ENCODE measurements at places on chromosomes 3 and 15. TPM values are rescaled to one million over a fixed set of nuclear protein-coding genes. Genes with fewer than 3 reads are reported as not detected.

DPPA2 gene
- total RNA-seq, result not detected

LTK gene
- total RNA-seq, result 14.1 TPM

SLITRK3 gene
- not detected for total RNA-seq

CCDC39 gene
- total RNA-seq, result not detected

GRCh38 chr3:44958386-44958785 is 17.6 kb downstream of the ZDHHC3 start:
- no peaks in the 10 kb centered on the region for H3K27me3 ChIP-seq
- no peak for DNase-seq
- H3K27ac ChIP-seq, result no peak overlapping the region
- no peak overlapping the region for H3K4me3 ChIP-seq

DNA sequence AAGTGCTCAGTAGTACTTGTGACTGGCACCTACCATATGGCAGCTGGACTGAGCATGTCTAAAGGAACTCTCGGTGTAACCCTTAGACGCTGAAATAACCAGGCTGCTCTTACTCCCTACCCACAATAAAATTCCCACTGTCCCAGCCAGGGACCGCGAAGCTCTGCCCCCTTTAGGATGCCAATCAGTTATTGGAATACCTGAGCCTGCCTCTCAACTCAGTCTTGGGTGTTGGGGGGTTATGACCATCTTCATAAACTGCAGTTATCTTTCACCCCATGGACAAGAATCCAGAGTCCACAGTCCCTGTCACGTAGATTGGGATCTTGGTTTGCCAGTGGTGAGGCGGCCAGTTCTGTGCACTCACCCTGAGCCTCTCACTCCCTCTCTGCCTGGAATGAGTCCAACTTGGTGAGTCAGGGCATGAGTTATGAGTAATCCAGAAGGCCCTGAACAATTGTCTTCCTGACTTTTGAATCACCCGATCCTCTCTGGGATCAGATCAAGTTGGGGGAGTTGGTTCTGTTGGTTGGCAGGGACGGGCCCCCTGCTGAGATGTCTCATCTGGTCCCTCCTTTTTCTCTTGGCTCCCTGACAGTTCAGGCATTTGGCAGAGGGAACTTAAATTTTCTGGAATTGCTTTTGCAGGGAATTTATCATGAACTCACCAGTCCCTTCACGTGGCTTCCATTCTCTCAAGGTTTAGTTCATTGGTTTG is 120.1 kb upstream of the UBE2E1 start:
- peak overlapping the region; percentile 35 for H3K27ac ChIP-seq
- no peak overlapping the region for H3K4me3 ChIP-seq
- H3K36me3 ChIP-seq, result no peaks in the 10 kb centered on the region
- DNase-seq, result peak; percentile 88
- H3K27me3 ChIP-seq, result no peaks in the 10 kb centered on the region
- peaks cover 10% of the 10 kb centered on the region for H3K4me1 ChIP-seq

DNA sequence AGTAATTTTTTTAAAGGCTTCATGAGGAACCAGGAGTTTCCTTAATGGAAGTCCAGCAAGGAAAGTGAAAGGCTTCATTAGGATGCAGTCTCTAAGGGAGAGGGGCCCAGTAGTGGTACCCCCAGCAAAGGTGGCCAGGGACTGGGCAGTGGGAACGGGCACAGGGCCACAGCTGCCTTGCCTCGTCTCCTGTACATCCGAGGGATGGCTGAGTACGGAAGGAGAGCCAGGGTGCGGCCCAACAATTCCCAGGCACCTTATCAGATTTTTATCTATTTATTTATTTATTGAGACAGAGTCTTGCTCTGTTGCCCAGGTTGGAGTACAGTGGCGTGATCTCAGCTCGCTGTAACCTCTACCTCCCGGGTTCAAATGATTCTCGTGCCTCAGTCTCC is 14.5 kb downstream of the SEMA3G start:
- H3K4me3 ChIP-seq, result no peak overlapping the region
- no peak for DNase-seq
- no peaks in the 10 kb centered on the region for H3K27me3 ChIP-seq
- peaks cover 5% of the 10 kb centered on the region for H3K4me1 ChIP-seq

DNA sequence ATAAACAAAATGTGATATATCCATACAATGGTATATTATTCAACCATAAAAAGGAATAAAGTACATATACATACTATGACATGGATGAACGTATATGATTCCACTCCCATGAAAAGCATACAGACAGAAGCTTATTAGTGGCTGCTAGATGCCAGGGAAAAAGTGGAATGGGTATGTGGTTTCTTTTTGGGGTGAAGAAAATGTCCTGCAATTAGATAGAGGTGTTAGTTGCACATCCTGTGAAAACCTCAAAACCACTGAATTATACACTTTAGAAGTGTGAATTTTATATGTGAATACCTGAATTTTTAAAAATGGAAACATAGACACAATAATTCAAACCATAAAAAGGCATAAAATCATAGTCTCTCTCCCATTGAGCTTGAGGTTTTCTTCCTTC is 11.2 kb downstream of the DENND6A start:
- no peak overlapping the region for H3K27ac ChIP-seq
- no peaks in the 10 kb centered on the region for H3K36me3 ChIP-seq
- no peaks in the 10 kb centered on the region for H3K27me3 ChIP-seq
- DNase-seq, result no peak

- H3K27me3 ChIP-seq, result no peaks in the 10 kb centered on the region
- no peak overlapping the region for H3K4me3 ChIP-seq
- no peaks in the 10 kb centered on the region for H3K36me3 ChIP-seq
- peak; percentile 61 for DNase-seq
- peak overlapping the region; percentile 22 for H3K27ac ChIP-seq
- no peaks in the 10 kb centered on the region for H3K4me1 ChIP-seq
These were observed 278.1 kb downstream of the ULK4 start for GRCh38 chr3:41683666-41684350.

GRCh38 chr3:2635511-2635910 is 474.7 kb downstream of the IL5RA start:
- no peak for DNase-seq
- no peaks in the 10 kb centered on the region for H3K4me1 ChIP-seq
- H3K36me3 ChIP-seq, result no peaks in the 10 kb centered on the region
- no peaks in the 10 kb centered on the region for H3K27me3 ChIP-seq
- no peak overlapping the region for H3K4me3 ChIP-seq

DNA sequence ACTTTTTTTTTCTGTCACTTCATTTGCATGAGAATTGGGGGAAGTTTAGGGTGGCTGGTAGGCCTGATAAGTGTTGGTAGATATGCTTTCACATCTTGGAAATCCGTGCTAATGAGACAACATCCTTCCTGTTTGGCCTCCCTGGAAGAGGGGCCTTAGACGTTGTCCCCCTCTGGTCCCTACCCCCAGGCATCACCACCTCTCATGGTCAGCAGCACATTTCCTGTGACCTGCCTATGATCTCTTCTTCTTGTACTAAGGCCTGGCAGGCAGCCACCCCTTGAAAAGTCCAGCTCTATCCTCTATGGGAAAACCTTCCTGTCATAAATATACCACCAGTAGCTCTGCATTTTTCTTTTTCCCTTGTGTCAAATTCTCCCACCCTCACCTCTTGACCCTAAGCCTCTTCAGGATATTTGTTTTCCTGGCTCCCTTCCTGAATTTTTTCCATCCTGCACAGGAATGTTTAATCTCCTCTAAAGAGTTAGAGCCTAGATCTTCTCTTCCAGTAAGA is 107.8 kb downstream of the SNRK start:
- no peaks in the 10 kb centered on the region for H3K36me3 ChIP-seq
- peaks cover 8% of the 10 kb centered on the region for H3K4me1 ChIP-seq
- H3K27ac ChIP-seq, result no peak overlapping the region

DNA sequence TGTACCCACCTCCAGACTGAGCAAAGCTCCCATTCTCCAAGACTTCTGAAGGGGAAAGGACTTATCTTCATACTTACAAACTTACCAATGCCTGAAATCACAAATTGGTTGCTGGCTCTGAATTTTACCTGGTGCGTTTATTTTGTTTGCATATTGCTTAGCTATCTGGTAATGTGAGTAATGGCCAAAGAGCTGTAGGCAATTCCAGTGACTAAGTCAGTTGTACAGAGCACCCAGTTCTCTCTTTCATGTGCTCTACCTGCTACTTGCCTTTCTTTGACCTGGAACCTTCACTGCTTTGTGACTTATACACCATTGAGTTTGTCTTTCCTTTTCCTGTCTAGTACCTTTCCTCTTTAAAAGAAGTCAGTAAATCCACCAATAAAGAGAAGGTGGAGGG is 755.9 kb upstream of the LMCD1 start:
- no peak overlapping the region for H3K27ac ChIP-seq
- no peak overlapping the region for H3K4me3 ChIP-seq

- no peak overlapping the region for H3K27ac ChIP-seq
- no peaks in the 10 kb centered on the region for H3K4me1 ChIP-seq
- H3K36me3 ChIP-seq, result no peaks in the 10 kb centered on the region
- no peaks in the 10 kb centered on the region for H3K27me3 ChIP-seq
- no peak overlapping the region for H3K4me3 ChIP-seq
- no peak for DNase-seq
These were observed 491.9 kb downstream of the NTRK3 start for GRCh38 chr15:87764461-87765240.
